ENCODE measurements at places on chromosomes 7 and 10. TPM values are rescaled to one million over a fixed set of nuclear protein-coding genes. Genes with fewer than 3 reads are reported as not detected.

The EMX2 gene
- total RNA-seq = not detected

The GNAT3 gene
- total RNA-seq = not detected

- no peak for DNase-seq
Measured at GRCh38 chr10:74460812-74461211, 309.8 kb downstream of the ADK start.

The DKK1 gene
- 7.3 TPM for total RNA-seq

DNA sequence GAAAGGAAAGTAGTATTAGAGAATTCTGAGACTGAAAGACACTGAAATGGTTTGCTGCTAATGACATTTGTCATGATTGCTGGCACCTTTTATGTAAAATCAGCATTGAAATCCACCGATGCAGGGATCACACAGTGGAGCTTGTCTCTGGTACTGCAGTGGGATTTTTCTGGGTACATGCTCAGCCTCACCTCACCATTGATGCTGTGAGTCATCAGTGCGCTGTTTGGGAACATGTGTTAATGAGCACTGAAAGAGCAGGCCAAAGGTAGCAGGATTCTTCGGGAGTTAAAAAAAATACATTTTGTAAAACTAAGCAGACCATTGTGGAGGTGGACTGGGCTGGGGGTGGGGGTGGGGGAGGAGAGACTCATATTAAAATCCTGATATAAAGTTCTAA lies 174.9 kb downstream of the CREB5 start:
- DNase-seq = no peak
